ENCODE measurements at places on chromosomes 16 and 17.

- no peak for DNase-seq
These were observed 31.5 kb upstream of the EFCAB13 start for GRCh38 chr17:47292206-47292605.

DNA sequence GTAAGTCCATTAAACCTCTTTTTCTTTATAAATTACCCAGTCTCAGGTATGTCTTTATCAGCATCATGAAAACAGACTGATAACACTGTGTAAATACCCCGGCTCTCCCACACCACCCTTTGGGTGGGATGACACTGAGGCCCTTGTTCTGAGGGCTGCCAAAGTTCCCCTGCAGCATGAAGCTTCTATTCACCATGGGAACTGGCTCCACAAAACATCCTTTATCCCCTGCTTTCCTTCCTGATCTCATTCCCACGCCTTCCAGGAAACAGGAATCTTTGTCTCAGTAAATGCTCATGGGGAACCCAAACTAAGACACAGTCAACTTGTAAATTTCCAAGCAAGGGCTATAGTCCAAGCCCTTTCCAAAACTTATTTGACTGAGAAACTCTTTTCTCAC, 88.4 kb downstream of the ABCC12 start:
- DNase-seq: no peak

GRCh38 chr17:27345141-27345904, 51.4 kb downstream of the WSB1 start:
- no peak for DNase-seq

- no peak for DNase-seq
These were observed 135.5 kb downstream of the IRF8 start for GRCh38 chr16:86034421-86034919.

DNA sequence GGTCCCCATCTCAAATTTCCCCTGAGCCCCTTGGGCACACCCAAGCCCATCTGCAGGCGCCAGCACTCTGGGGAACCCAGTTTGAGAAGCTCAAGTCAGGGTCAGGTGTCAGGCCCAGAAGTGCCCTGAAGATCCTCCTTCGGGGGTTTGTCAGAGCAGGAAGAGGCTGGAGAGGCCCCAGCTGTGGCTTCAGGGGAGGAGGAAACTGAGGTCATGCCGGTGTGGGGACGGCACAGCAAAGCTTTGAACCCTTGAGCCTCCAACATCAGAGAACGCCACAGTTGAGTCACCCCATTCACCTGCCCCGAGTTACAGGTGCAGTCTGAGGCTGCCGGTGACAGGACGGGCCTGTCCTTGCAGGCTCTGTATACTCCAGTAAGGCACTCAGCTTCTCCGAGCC, 140.2 kb upstream of the CIBAR2 start:
- no peak for DNase-seq

DNA sequence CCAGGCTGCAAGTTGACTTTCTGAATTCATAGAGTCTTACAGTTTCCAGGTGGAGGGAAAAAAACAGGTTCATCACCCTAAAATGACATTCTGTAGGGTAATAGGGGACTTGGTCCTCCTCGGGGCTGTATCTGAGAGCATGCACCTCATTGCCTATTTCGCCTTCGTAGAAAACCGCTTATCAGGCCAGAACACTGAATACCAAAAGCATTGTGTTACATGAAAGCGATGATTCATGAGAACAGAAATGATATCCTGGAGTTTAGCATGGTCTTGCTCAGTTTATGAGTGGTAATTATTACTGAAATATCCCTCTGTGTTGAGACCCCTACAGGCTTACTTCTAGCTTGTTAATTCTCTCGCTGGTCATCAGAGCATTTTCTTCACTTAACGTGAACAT, 61.4 kb upstream of the ARHGAP44 start:
- no peak for DNase-seq

GRCh38 chr16:68233085-68233834, 2.7 kb downstream of the ESRP2 start:
- no peak for DNase-seq

DNA sequence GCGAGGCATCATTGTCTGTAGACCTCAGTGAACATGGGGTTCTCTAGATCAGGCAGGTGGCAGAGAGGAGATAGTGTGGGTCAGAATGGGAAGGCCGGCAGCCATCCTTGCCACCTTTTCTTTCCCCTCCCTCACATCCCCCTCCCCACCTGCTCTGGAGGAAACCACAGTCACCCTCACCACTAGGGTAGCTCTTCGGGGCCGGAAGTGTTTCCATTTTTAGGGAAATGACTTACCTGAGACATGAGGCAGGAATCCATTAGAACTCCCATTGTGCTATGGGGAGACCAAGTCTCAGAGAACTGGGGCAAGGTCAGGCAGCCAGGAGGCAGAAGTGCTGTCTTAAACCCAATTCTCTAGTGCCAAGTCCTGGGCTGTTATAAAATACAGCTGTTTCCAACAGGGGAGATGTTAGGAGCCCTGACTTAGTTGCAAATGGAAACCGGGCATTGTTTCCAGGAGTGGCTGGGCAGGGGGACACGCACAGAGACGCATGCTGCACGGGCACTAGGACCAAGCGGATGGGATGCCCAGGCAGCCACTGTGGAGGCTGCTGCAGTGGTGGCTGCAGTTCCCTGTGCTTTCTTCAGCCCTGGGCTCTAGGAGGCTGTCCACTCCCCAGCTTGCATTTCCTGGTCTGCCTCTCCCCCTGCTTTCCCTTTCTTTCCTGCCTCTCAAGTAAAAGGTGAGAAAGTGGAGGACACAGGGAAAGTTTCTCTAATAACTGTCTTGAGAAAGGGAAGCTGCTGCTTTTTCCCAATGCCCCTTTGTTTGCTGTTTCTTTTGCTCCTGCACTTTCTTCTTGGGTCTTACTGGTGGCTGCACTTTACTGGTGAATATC, 2.8 kb downstream of the HAS3 start:
- peak; percentile 35 for DNase-seq

DNA sequence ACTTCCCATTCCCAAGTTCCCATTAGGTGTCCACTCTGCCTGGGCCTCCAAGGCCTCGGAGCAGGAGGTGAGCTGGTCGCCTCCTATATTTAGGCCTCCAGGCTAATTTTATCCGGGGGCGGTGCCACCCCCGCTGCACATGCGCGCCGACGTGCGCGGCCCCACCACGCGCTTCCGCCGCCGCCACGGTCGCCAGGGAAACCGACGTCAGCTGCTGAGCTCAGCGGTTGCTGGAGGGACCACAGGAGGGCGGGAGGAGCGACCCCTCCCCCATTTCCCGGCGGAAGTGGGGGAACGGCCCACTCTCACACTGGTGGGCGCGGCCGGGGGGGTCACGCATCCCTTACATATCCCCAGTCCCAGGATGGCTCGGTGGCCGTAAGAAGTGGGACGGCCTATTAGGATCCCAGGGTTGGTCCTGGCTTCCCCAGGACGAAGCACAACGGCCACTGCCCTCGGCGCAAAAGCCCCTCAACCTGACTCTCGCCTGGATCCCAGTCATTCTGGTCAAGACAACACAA, 1.0 kb downstream of the PER1 start:
- no peak for DNase-seq

- no peak for DNase-seq
These were observed at the start of gene WNT3 for GRCh38 chr17:46818316-46818928. WNT3 (minus strand) TSS chr17:46818692; CDS start chr17:46818597, 95 bp downstream.

DNA sequence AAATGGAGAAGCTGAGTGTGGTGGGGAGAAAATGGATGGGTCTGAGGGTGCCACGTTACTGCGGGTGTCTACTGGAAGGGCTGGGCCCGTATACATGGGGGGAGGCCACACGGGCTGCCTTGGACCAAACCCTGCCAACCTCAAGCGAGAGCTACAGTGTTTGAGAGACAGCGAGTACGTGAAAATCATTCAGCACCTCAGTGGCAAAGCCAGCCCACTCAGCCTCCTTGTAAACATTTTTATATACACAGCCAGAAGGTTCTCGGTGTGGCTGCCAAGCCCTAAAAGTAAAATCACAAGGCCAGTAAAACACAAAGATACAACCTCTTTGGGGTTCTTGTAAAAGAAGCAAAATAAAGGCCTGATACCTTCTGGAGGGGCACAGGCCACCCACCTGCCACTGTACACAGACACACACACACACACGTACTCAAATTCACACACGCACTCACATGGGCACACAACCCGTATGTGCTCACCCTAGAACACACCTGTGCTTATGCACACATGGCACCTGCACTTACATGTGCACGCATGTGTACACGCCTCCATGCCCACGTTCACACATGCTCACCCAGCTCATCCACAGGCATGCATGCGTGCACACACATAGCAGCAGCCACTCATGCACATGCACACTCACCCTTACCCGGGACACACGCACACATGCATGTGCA, 102.8 kb downstream of the GSG1L start:
- no peak for DNase-seq

- DNase-seq: peak; percentile 43
These were observed 142.6 kb upstream of the PLCG2 start for GRCh38 chr16:81636298-81636993.

DNA sequence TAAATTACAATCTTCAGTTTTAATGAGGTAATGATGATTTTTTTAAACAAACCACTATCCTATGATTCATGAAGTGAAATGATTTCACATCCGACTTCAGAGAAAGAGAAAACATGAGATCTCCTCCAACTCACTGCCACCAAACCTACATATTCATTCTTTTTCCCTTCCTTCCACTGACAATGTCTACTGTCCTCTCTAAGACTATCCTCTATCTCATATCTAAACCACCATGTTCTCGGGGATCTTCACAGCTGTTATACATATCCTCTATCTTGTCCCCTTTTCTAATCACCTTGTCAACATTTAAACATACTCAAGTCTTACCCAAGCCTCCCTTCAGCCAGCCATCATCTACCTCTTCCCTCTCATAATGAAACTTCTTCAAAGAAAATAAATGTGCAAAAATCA, 53.5 kb downstream of the SMURF2 start:
- DNase-seq: no peak

DNA sequence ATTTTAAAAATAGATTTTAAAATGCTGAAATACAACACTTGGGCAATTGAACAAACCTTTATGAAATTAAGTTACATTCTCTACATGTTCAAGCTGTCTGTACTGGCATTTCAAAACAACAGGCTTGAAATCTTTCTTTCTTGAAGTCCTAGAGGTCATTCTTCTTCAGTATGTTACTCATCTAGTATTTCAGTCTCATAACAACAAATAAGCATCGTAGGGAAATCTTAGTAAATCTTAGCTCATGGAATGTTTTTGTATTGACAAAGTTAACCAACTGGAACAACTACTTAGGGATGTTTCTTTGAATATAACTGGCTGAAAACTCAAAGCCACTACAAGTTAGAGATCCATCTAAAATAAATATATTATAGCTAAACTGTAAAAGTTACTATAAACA, 96.6 kb downstream of the KIF2B start:
- DNase-seq: no peak

All from PC-9 (cell line).